ENCODE measurements at places on chromosomes 13 and 19. TPM values are rescaled to one million over a fixed set of nuclear protein-coding genes. Genes with fewer than 3 reads are reported as not detected.

DNA sequence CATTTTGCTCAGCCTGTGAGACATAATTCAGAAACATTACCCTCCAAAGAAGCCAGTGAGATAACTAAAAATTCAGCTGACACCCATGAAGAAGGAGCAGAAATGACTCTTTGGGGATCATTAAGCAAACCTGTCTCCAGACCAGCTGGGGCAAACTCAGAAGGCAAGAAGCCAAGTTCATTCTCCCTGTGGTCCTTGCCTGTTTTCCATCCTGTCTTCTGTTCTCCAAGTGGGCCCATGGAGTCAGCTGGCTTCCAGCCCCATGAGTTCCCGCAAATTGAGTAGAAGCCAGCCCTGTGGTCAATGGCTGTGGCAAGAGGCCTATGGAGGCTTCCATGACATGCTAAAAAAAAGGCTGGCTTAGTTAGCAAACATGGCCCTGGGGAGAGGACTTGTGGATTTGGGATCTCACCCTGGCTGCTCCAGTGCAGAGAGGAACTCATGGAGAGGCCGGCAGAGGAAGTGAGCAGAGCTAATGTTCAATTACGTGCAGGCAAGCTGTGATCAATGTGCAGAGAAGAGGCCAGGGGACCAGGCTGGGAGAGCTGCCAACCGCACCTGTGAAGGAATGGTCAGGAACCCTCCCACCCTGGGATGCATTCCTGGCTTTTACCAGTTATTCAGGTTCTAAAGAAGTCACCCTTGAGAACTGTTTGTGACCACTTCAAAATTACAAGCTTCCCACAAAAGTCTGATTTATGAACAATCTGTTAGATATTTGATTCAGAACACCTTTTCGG lies 229.1 kb downstream of the TSHZ3 start:
- no peak for DNase-seq

CCL25 gene
- total RNA-seq, result 287 TPM

C19orf85 gene
- total RNA-seq, result not detected

DNA sequence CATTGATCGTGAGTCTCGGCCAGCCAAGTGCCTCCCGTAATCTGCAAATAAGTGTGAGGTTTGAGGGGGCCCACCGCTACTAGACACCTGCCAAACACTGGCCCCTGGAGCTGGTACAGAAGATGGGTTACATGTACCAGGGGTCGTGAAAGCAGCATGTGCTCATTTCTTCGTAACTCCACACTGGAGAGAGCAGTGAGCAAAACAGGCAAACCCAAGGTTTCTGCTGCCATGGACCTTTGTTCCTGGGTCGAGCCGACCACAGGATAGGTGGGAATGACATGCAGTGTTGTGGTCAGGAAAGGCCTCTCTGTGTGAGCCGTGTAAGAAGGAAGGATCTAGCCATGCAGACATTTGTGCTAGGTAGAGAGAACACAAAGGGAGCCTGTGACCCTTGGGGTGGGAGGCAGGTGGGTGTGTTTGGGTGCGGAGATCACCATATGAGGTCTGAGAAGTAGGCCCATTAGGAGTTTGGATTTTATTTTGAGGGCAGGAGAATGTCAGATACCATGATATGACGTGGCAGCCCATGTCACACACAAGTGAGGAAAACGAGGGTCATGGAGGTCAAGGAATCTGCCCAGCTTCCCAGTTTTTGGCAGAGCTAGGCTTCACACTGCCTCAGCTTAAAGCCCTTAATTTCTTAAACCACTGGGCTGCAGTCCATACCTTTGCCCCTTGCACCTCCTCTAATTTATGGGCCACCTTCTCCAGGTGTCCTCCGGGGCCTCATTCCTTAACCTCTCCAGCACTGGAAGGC lies 919 bp downstream of the GTF3A start:
- DNase-seq, result no peak

GRCh38 chr19:51146751-51147150 lies 4.7 kb downstream of the SIGLEC7 start:
- DNase-seq, result no peak

USHBP1 gene
- total RNA-seq, result 0.76 TPM

DNA sequence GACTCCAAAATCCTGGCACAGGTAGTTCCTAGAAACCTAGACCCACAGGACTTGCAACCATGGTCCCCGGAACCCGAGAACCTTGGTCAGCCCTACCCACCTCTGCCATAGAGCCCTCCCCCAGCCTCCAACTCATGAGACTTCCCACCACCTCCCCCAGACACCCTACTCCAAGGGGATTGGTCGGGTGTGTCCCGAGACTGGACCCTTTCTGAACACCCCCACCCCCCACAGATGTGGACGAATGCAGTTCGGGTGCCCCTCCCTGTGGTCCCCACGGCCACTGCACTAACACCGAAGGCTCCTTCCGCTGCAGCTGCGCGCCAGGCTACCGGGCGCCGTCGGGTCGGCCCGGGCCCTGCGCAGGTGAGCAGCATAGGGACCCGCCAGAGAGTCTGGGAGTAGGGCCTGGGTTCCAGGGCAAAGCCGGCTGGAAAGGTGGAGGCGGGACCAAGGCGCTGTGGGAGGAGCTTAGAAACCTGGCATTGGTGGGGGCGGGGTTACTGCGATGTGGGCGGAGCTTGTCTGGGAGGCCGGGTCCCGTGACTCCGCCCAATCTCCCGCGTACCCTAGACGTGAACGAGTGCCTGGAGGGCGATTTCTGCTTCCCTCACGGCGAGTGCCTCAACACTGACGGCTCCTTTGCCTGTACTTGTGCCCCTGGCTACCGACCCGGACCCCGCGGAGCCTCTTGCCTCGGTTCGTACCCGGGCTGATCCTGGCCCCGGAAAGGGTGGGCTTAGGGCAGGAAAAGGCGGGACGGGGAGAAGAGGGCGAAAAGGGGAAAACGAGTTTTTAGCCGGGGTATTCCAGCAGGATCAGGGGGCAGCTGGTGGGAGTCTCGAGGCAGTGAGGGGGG lies 11.9 kb downstream of the LTBP4 start:
- DNase-seq, result no peak

GRCh38 chr13:95793018-95793555 lies 116.1 kb downstream of the DNAJC3 start:
- DNase-seq, result no peak

MUC16 gene
- total RNA-seq, result 0.61 TPM

DNA sequence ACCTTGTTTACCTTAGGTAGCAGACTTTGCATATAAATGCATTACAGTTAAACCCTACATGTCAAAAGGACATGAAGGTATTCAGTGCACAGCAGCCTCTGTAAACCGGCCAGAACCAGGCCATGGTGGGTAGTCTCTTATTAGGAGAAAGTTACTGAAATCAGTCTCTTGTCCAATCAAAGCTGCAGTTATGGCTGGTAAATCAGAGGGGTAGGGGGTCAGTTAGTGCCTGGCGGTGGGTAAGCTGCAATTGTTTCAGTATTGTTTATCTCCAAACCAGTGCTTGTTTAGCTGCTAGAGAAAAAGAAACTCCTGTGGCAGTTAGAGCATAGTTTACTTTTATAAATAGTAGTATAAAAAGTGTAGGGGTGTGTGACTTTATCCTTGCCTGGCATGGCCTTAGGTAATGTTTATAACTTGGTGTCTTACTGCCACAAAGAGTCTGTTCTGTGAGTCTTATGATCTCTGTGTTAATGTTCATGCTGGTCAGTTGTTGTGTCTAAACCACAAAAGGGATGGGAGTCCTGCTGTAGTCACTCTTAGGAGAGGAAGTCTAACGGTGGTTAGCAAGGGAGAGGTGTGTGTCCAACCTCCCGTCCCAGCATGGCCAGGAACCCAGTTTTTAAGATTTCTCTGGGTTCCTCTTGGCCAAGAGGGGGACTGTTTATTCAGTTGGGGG lies 28.0 kb downstream of the CHST8 start:
- DNase-seq, result no peak

DNA sequence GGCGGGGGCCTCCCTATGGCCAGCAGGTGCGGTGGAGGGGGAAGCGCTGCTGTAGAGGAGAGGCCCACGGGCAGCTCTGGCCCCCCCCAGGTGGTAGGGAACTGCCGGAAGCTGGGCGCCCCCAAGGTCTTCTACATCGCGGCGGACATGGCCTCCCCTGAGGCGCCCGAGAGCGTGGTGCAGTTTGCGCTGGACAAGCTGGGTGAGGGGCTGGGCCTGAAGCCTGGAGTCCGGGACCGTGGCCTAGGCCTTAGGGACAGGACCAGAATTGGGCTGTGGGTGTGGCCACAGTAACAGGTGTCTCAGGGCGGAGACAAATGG lies 3.8 kb upstream of the RPL36 start:
- no peak for DNase-seq

DNA sequence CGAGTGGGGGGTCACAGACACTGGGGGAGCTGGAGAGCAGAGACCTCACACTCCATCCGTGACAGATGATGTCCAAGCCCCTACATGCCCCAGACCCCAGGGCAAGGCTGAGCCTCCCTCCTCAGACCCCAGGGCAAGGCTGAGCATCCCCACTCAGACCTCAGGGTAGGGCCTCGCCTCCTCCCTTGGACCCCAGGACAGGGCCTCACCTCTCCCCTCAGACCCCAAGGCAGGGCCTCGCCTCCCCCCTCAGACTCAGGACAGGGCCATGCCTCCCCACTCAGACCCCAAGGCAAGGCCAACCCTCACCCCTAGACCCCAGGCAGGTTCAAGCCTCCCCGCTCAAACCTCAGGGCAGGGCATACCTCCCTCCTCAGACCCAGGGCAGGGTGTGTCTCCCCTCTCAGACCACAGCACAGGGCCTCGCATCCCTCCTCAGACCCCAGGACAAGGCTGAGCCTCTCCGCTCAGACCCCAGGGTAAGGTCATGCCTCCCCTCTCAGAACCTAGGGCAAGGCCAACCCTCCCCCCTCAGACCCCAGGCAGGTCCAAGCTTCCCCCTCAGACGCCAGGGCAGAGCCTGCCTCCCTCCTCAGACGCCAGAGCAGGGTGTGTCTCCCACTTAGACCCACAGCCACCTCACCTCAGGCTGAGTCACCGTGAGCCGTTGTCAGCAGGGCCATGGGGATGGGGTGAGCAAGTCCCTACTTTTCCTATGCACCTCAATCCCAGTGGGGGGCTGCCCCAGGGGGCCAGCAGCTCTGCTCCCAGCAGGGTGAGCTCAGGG lies 1.7 kb upstream of the S1PR4 start:
- DNase-seq, result no peak

CADM4 gene
- total RNA-seq, result 1.5 TPM

- DNase-seq, result no peak
Measured at GRCh38 chr13:21735701-21736401, 65.0 kb downstream of the FGF9 start.

AMER2 gene
- total RNA-seq, result under 0.01 TPM

GRCh38 chr13:45368005-45368404 lies 27.0 kb upstream of the TPT1 start:
- DNase-seq, result no peak

NRTN gene
- 1.7 TPM for total RNA-seq

Measured in thymus (tissue), 14 donors.